Large intestine (tissue), 12 donors: ENCODE measurements at places on chromosomes 1 and 21. TPM values are rescaled to one million over a fixed set of nuclear protein-coding genes. Genes with fewer than 3 reads are reported as not detected.

DNA sequence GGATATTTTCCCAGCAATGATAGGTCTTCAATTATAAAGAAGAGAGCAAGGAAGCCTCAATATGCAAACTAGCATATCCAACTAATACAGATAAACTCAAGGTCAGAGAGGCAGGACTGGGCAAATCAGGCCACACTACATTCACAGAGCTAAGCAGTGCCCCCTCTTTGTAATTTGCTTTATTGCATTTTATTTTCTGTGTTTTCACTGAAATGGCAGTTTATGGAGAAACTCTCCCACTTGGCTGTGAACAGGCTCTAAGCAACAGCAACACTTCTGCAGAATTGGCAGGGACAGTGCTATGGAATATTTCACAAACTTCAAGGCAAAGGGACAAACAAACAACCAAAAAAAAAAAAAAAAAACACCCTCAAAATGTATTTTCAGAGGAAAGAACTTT lies 93.4 kb upstream of the SOD1 start:
- DNase-seq: no peak

Gene KCNJ9
- polyA plus RNA-seq: 0.36 TPM

- no peak for DNase-seq
Measured at GRCh38 chr1:183272390-183272848, 86.4 kb downstream of the LAMC2 start.

DNA sequence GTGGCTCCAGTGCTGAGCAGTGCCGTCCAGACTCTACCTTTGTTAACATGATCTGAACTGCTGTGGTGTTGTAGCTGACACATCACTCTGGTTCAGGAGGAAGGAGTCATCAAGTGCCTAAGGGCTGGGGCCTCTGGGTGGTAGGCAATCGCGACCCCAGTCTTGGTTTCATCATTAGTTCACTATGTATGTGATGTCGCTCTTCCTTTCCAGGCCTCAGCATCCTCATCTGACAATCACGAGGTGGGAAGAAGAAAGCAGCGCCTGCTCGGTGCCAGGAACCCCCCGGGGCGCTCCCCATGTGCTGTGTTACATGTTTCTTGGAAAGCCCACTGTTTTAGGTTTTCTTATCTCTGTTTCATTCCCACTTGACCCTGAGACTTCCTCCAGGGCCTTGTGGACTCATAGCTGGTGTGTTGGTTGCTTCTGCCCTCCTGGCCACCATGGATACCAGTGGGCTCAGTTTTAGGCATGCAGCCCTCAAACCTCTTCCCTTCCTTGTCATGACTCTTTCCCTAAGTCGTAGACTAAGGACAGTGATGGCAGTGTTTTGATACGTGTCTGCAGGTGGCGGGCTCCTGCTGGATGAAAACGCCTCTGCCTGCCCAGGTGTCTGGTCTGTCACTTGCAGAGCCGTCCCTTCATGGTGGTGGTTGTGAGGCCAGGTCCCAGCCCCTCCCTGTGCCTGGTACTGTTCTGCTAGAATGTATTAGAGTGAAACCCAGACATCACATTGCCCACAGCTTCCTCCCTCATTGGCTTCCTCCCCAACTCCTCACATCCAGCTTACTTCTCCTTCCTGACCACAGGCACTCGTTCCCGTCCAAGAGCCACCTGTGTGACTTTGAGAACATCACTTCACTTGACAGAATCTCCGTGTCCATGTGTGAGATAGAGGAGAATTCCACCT lies 17.2 kb upstream of the FOXO6 start:
- no peak for DNase-seq

Gene F13B
- polyA plus RNA-seq: 28.9 TPM

Gene INSRR
- polyA plus RNA-seq: 0.09 TPM

Gene SPRR2F
- 1.3 TPM for polyA plus RNA-seq
